Left cardiac atrium (tissue), 4 donors: ENCODE measurements at places on chromosomes 12 and 14. TPM values are rescaled to one million over a fixed set of nuclear protein-coding genes. Genes with fewer than 3 reads are reported as not detected.
A peak's percentile ranks its signal among the peaks of the same experiment; 100 is the strongest.

DNA sequence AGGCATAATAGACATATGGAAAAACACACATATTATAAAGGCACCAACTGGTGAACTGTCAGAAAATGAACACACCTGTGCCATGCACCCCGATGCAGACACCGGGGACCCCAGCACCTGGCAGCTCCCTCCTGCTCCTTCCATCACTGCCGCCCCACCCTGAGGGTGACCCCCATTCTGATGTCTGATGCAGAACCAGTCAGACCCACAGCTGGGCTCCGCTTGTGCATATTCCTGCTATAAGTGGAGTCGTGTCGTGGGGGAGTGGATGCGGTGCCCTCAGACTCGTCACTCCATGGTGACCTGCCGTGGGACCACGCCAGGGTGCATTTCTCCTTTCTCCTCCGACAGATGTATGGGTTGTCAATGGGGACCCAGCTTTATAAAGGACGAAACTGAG, 45.7 kb upstream of the MEG3 start:
- no peak for DNase-seq

- DNase-seq: no peak
Observed at GRCh38 chr12:10794222-10794621, 8.2 kb downstream of the TAS2R7 start.

GRCh38 chr12:104683831-104684503, 227.2 kb downstream of the CHST11 start:
- DNase-seq: no peak

DNA sequence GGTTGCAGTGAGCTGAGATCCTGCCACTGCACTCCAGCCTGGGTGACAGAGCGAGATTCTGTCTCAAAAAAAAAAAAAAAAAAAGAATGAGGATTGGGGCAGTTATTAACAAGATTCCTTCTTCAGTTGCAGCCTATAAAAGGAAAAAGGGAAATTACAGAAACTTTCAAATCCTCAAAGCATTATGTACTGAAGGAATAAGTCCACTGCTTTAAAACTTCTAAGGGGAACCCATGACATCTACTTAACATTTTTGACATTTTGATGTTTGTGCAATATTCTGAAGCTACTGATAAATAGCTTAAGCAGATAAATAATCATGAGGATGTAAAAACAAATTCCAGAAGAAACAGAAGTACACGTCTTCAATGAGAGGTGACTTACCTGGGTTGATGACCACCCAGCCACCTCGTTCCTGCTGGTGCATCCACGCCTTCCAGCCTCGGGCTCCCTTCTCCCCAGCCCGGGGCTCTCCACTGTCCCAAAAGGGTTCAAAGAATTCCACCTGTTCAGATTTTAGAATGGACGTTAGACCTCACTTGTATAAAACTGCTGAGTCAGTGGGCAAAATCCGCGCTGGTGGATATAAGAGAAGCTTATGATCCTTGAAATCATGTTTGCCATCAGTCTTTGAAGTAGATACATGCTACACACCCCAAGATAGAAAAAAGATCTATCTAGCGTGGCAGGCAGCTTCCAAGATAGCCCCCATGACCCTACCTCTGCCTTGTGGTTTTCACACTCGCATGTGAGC, 33.7 kb downstream of the NRDE2 start:
- no peak for DNase-seq

GRCh38 chr12:120757226-120757742, 31.7 kb downstream of the ACADS start:
- DNase-seq: no peak

- DNase-seq: no peak
Observed at GRCh38 chr14:102215071-102215470, 75.4 kb downstream of the WDR20 start.

- DNase-seq: no peak
Observed at GRCh38 chr12:94180558-94181296, 32.4 kb downstream of the PLXNC1 start.

DNA sequence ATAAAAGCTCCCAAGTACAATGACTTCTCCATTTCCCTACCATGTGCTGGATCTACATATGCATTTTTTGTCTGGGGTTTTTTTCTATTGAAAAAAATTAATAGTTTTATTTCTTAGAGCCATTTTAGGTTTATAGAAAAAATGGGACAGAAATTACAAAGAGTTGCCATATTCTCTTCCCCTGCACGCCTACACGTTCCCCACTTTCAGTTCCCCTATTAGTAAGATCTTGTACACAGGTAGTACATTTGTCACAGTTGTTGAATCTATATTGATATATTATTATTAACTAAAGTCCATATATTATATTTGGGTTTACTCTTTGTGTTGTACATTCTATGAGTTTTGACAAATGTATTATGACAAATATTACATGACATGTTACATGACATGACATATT, 35.7 kb downstream of the SIX6 start:
- no peak for DNase-seq

DNA sequence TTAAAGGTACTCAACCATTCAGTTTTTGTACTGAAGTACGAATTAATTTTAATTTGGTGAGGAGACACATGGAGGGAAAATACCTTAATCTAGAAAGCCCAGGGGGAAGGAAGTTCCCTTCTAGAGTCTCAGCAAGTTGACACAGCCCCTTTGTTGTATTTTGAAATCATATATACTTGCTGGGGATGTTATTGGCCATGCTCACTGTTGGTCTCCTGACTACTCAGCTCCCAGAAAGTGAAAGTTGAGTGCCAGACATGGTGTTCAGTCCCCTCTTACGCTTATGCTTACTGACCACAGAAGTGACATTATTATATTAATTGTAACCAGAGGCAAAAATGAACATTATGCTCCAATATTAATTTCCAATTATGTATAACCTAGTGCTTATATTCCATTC, 28.1 kb downstream of the ARF6 start:
- no peak for DNase-seq

GRCh38 chr14:95526483-95527386, 8.1 kb upstream of the GLRX5 start:
- peak; percentile 51 for DNase-seq

DNA sequence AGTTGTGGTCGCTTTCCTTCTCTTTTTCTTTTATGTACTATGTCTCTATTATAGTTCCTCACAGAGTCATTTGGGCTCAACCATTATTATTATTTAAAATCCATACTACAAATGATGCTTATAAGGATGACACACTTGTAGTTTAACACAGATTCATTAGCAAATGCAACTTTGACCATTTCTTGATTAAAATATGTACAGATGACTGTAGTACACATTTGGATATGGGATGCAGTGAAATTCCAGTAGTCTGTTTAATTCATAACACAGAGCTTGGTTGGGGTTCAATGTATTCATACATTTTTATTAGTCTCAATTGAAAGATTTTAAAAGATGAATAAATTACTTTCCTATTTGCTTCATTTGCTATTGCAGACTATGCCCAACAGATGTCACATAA, 30.0 kb downstream of the SLC38A1 start:
- DNase-seq: no peak

DNA sequence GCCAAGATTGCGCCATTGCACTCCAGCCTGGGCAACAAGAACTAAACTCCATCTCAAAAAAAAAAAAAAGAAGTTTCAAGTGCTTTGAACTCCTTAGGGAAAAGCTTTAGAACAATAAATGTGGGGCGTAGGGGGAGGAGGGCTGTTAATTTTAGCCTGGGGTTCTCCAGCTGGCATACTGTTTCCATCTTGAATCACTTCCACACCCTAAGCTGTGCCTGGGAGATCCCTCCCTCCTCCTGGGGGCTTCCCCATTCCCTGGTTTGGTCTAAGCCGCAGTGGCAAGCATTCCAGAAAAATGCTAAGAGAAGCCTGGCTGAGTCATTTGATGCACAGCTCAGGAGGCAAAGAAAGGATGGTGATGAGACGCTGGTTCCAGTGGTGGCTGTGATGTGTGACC, 2.3 kb upstream of the ZNF384 start:
- no peak for DNase-seq

- no peak for DNase-seq
Observed at GRCh38 chr12:132866251-132866828, 21.1 kb downstream of the CHFR start.

GRCh38 chr14:57018065-57018464, 207.8 kb upstream of the OTX2 start:
- no peak for DNase-seq

DNA sequence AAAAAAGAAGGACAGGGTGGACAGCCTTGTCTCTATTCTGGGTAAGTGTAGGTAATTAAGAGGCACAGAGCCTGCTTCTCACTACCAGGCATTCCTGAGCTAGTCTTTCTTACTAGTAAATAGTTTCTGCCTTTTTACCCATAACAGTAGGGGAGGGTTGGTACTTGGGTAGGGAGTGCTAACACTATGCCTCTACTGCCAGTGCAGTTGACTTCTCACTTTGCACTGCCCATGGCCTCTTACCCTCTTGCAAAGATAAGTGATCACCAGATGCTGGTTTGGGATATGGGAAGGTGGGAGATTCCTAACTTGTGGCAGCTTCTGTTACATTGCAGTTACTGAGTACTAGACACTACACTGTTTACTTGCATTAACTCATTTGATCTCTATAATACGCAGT, 11.6 kb downstream of the AHSA1 start:
- no peak for DNase-seq

- no peak for DNase-seq
Observed at GRCh38 chr12:10362325-10362724, 27.5 kb downstream of the KLRK1 start.

DNA sequence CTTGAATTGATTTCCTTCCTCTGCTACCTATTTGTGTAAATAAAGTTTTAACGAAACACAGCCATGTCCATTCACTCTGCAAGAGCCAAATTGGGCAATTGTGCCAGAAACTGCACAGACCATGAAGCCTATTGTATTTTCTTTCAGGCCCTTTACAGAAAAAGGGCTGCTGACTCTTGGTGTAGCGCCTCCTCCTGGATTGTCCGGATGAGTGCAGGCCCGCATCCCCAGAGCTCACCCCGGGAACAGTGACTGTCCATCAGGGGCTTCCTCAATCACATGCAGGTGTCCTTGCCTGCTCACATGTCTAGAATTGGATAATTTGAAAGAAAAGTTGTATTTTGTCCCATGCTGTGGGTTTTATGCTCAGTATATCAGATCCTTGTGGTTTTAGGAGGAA, 1282.2 kb downstream of the AACS start:
- DNase-seq: no peak

DNA sequence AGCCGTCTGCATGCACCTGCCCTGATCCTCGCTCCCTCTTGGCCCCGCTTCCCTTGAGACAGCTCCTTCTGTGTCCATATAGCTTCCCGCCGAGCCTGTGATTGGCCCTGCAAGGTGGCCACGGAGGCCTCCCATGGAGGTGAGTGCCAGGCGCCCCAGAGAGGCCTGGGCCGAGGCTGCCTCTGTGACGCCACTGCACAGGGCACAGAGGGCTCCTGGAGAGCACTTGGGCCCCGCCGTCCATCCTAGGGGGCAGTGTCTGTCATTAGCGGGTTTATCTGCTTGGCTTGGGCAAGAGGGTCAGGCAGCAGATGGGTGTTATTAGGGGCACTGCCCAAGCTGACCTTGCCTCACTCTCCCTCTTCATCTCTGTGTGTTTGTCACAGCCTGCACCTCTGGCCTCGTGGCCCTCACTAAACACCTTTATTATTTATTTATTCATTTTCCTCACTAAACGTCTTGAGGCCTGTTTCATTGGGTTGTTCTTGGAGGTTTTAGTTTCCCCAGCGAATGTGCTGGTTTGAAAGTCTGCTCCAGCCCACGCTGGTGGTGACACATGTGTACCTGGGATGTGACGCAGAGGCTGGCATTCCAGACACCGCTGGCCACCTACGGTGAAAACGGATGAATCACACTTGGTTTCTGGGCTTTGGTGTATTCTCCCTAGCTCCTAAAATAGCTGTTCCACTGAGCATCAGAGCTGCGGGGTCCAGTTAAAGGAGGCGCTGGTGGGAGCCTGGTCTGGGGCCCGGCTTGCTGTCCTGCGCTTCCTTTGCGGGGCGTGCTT, 5.9 kb downstream of the ZFYVE21 start:
- no peak for DNase-seq

- DNase-seq: no peak
Observed at GRCh38 chr12:130826151-130826801, 12.8 kb downstream of the STX2 start.

- no peak for DNase-seq
Observed at GRCh38 chr12:89260841-89261637, 91.3 kb downstream of the DUSP6 start.

GRCh38 chr14:91388551-91388975, 29.1 kb downstream of the CCDC88C start:
- DNase-seq: no peak

DNA sequence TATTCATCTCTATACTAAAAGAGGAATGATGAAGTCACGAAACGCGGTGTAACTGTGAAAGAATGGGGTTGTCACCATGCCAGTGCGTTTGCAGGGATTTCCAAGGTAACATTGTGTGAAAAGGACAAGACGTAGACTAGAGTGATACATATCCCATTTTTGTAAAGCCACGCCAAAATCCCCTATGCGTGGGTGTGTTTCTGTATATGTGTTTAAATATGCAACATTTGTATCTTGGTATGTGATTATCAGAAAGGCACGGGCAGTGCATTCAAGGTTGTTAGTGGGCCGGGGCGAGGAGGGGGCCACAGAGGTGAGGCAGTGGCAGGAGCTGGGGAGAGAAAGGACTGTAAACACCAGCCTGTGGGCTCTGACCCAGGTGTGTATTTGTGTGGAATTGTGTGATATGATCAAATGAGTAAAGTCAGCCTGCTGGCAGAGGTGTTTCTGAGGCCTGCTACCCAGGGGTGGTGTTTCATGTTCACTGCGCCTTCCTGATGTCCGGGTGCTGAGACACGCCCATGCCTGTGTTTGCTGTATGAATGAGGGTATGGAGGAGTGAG, 137.8 kb downstream of the ADGRD1 start:
- DNase-seq: no peak

DNA sequence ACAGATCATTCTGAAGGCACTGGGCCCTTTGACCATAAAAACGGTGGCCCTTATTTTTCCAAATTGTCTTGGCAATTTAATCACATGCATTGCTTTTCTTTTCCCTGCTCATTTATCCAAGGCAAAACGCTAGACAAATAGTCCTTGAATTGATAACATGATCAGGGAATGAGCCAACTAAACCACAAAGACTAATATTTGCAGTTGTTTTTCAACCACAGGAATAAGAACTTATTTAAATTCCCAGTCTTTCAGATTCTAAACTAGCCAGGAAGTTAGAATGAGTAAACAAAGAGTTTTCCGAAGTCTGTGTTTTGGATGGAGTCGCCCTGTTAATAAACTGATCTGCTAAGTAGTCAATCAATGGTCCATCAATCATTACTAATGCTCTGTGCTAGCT, 14.9 kb downstream of the TBX5 start:
- no peak for DNase-seq

The AICDA gene
- total RNA-seq: not detected

The TRIAP1 gene
- total RNA-seq: 15.3 TPM

The PRIM1 gene
- total RNA-seq: 2.7 TPM

The CCDC175 gene
- not detected for total RNA-seq

The CHGA gene
- not detected for total RNA-seq

The MIPOL1 gene
- 9.0 TPM for total RNA-seq

The GRIN2B gene
- 0.29 TPM for total RNA-seq

The CDH24 gene
- 3.4 TPM for total RNA-seq

The HOXC12 gene
- not detected for total RNA-seq

The HVCN1 gene
- 10.4 TPM for total RNA-seq
